ENCODE measurements at places on chromosomes 5 and 9.

- DNase-seq, result no peak
Observed at GRCh38 chr5:151357792-151358191, 10.4 kb upstream of the SLC36A2 start.

GRCh38 chr9:88971131-88971960, 19.9 kb upstream of the S1PR3 start:
- DNase-seq, result no peak

- no peak for DNase-seq
Observed at GRCh38 chr9:136700959-136701667, 11.3 kb upstream of the DIPK1B start.

DNA sequence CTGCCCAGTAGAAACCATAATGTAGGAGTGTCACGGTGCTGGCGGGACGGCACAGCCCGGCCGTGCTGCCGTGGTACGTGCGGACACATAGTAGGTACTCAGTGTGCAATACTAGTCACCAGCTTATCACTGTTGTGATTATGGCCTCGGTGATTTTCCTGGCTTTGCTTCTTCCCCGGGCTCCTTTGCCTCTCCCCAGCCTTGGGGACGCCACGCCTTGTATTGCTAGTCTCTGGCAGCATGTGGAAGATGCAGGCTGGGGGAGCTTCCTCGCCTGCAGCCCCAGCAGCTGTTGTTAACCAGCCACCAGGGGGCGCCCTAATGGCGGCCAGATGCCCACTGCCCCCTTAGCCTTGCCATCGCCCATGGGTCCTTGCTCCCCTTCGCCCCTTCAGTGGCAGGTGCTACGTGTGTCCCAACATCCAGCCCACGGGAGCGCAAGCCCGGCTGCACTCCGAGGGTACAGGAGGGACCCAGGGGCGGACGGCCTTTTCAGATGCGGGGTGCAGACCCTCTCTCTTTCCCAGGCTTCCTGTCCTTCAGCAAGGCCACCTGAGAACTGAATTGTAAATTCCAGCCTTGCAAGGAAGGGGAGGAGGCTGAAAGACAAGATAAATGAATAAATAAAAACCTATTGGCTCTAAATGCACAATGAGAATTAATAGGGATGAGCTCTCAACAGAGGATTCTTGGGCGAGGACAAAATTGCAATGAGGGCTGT, 8.0 kb downstream of the NTNG2 start:
- no peak for DNase-seq

- DNase-seq, result no peak
Observed at GRCh38 chr5:58071566-58071965, 388.3 kb downstream of the PLK2 start.

DNA sequence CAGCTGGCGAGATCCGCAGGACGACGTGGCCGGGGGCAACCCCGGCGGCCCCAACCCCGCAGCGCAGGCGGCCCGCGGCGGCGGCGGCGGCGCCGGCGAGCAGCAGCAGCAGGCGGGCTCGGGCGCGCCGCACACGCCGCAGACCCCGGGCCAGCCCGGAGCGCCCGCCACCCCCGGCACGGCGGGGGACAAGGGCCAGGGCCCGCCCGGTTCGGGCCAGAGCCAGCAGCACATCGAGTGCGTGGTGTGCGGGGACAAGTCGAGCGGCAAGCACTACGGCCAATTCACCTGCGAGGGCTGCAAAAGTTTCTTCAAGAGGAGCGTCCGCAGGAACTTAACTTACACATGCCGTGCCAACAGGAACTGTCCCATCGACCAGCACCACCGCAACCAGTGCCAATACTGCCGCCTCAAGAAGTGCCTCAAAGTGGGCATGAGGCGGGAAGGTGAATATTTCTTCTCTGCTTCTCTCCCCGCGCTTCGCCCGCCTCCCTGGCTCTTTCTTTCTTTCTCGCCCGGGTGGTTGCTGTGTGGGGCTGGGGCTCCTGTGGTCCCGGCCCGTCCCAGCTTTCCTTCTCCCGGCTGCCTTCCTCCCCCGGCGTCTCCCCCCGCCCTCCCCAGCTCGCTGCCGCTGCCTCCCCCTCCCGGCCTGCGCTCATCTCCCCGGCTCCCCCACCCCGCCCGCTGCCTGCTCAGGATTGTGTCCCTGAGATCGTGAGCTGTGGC, 2.2 kb downstream of the NR2F1 start:
- no peak for DNase-seq

- no peak for DNase-seq
Observed at GRCh38 chr5:130871346-130872086, 293.5 kb downstream of the HINT1 start.

DNA sequence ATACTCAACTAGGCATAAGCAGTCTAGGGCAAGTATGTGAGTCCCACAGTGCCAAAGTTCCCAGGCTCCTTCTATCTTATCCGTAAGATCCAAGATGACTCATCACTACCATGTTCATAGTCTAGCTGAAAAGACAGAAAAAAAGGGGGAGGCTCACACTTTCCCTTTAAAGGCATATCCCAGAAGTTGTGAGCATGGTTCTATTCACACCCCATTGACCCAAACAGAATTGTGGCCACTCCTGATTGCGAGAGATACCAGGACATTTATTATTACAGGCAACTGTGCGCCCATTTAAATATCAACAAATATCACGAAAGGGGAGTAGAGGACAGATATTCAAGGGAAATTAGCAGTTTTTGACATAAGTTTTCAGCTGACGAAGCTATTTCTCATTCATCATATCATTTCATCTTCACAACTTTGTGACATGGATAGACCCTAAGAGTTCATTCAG, 8.1 kb upstream of the PFDN1 start:
- DNase-seq, result no peak

- no peak for DNase-seq
Observed at GRCh38 chr5:17412760-17413671, 85.0 kb upstream of the TAF11L2 start.

DNA sequence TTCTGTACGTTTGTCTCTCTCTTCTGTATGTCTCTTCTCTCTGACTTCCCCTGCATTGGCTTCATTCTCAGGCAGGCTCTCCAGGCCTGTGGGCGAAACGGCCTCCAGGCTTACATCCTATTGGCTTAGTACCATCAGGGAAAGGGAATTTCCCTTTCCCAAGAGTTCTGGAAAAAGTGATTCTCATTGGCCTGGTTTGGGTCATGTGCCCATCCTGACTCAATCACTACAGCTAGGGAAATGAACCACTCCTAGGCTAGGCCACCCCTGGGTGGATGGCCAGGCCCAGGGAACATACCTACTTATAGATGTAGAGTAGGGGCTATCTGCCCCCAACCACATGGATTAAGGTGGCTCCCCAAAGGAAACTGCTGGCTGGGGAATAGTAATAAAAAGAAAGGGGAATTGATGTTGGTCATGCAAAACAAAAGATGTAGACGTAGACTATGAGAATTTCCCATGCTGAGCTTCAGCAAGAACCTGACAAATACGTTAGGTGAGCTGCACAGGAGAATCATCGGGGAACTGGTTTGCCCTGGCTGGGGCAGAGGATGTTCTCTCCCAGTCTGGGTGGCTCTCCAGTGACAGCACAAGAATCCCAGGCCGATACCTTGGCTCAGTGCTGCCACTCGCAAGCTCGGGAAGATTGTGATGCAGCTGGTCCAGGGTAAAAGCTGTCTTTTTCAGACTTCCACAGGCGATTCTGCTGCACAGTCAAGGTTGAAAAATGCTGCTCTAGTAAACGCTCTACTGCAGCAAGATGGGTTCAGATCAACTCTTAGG, 3.7 kb upstream of the EGR1 start:
- DNase-seq, result no peak

Data from right renal pelvis (tissue), 4 donors.